ENCODE measurements at places on chromosomes 3 and 15. TPM values are rescaled to one million over a fixed set of nuclear protein-coding genes. Genes with fewer than 3 reads are reported as not detected.
A peak's percentile ranks its signal among the peaks of the same experiment; 100 is the strongest.

Gene PLSCR1
- total RNA-seq, result 16.8 TPM

- DNase-seq, result no peak
Observed at GRCh38 chr15:86259589-86259988, 179.9 kb downstream of the AGBL1 start.

GRCh38 chr3:101838691-101839090 is 10.6 kb upstream of the NFKBIZ start:
- DNase-seq, result no peak

- DNase-seq, result peak; percentile 68
Observed at GRCh38 chr3:59313365-59313764, 263.5 kb upstream of the CFAP20DC start.

GRCh38 chr3:192063570-192063969 is 602.6 kb downstream of the PYDC2 start:
- DNase-seq, result peak; percentile 83

DNA sequence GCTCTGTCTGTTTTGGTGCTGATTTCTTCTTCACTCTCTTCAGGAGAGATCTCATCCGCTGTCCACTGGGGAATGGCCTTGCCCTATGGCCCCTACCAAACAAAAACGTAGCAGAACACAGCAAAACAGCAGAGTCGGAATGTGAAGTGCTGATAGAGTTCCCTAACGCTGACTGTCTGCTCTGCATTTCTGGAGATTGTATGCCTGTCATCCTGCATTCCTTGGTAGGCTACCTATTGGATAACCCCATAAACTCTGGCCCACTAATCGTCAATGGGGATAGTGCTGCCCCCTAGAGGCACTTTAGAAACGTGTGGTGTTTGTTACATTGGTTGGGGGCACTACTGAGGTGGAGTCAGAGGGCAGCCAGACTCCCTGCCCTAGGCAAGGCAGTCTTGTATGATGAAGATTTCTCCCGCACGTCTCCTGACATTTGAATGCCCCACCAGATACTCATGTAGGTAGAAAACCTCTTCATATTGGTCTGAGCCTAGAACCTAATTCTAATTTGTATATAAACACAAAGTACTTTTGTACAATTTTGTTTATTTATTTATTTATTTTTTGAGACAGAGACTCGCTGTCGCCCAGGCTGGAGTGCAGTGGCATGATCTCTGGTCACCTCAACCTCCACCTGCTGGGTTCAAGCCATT is 15.6 kb upstream of the MAGEF1 start:
- DNase-seq, result peak; percentile 93
